Activated naive CD4-positive, alpha-beta T cell treated with anti-CD3 and anti-CD28 coated beads, Interleukin-2, amount 10 ng/mL, durations not matched to agents 7 days and 5 days (primary cell): ENCODE measurements at places on chromosomes 1 and 21.

DNA sequence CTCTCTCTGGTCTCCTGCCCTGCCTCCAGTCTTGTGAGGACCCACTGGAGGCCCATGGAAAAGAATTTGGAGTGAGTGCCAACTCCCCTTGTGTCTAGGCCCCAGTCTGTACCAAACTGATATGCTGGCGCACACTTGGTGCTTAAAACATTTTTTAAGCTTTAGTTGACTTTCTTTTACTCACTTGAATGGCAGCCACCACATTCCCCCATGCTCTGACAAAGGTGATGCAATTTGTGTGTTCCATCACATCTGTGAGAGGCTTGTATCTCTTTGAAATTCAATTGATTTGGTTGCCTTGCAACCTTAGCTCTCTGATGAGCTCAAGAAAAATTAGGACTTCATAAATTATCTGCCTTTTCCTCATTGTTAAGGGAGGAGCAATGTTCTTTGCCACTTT lies 30.5 kb upstream of the WDTC1 start:
- no peak for DNase-seq

- DNase-seq = no peak
These were observed 14.2 kb downstream of the ALX3 start for GRCh38 chr1:110056285-110056683.

GRCh38 chr1:86753700-86754099 lies 49.3 kb downstream of the SH3GLB1 start:
- DNase-seq = peak; percentile 36

DNA sequence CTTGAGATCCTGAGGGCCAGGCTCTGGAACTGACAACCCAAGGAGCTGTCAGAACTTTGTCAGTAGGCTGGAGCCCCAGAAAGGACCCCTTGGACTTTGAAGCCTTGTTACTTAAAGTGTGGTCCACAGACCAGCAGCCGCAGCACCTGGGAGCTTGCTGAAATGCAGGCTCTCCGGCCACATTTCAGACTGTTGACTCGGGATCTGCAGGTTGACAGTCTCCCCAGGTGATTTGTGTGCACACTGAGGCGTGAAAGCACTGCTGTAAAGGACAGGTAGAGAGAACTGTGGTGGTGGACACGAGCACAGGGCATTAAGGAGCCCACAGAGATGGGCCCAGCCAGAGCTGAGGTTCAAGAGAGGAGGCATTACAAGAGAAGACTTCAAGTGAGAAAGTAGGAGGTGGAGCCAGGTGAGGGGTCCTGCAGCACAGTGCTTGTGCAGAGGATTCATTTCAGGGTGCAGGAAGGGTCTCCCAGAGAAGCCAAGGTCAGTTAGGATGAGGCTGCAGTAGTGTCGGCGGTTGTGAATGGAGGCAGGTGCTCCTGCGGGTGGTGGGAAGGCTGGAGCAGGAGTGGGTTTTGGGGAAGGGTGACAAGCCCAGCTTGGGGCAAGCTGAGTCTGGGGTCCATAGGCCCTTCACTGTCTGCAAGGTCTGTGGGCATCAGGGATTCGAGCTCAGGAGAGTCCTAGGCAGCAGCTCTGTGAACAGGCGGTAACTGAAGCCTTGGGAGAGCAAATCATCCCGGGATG lies 4.6 kb downstream of the HYI start:
- DNase-seq = no peak

DNA sequence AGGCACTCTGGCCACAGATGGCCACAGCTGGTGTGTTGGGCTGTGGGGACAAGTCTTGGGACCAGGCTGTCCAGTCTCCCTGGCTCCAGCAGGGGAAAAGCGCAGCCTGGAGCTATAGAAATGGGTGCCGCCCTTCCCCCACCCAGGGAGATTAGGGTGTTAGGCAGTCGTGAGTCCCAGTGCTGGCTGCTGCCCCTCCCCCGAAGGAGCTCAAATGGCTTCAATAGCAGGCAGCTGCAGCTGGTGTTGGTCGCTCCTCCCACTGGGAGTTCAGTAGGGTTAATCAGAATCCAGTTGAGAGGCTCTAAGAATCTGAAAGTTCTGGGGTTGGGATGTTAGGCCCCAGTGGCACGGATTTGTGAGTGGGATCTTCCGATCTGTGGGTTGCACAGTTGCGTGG lies 595.6 kb upstream of the PKN2 start:
- no peak for DNase-seq

DNA sequence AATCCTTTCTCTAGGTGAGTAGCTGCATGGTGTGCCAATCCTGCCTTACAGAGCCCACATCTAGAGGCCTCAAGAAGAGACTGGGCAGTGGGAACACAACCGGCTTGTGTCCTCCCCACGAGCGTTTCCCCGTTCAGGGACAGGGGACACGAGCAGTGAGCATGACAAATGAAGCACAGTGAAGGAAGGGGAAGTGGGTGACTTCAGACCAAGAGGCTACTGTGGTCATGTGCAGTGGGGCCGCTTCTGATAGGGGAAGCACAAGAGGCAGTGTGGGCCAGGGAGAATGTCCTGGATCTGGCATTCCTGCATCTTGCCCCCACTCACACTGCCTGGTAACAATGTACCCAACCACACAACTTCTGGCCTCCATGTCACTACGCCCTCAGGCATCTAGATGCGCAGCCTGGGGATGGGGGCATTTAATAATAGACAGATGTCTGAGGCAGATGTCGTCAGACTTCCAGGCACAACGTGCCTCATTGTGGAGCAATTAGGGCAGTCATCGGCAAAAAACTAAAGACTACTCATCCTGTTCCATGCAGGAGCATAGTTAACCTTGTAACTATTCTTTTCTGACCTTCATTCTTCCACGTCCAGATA lies 155.6 kb upstream of the NBPF11 start:
- no peak for DNase-seq

DNA sequence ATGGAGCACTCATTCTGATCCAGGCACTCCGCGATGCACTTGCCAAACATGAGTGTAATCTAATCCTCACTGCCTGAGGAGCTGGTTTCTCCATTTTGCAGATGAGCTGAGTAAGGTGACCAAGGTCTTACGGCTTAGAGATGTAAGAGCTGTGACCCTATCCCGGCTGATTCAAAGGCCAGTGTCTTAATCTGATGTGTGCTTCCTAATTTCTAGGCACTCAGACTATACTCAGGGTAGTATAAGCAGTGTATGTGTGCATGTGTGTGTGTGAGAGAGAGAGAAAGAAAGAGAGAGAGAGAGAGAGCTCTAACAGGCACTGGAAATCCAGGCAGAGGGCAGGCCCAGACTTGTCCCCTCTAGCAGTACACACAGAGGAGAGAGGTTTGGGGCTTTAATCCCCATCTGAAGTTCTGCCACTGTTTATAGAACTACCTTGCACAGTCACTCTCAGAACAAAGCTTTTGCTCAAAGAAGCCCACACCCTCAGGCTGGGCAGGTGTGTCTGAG lies 188.2 kb downstream of the ZBTB18 start:
- peak; percentile 28 for DNase-seq

DNA sequence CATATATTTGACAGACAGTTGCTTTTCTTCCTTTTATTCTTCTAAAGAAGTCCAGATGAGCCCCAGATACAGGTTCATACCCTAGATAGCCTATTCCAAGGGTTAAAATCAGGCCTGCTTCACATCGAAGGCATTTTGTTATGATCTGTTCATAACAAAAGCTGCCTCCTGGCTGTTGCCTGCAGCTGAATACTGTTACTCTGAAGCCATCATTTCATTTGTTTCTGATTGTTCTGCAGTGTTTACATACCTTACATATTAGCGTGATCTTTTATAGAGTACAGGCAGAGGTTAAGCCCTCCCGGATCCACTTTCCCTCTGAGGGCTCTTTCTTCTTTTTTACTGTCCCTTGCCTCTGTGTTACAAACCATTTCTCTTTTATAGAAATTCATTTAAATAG lies 219.0 kb upstream of the HOOK1 start:
- DNase-seq = no peak

- no peak for DNase-seq
These were observed 389.1 kb upstream of the ZP4 start for GRCh38 chr1:238279694-238280380.

GRCh38 chr1:209749670-209750323 lies 6.1 kb upstream of the TRAF3IP3 start:
- no peak for DNase-seq
